T-cell (primary cell): ENCODE measurements at places on chromosomes 5 and 9.

DNA sequence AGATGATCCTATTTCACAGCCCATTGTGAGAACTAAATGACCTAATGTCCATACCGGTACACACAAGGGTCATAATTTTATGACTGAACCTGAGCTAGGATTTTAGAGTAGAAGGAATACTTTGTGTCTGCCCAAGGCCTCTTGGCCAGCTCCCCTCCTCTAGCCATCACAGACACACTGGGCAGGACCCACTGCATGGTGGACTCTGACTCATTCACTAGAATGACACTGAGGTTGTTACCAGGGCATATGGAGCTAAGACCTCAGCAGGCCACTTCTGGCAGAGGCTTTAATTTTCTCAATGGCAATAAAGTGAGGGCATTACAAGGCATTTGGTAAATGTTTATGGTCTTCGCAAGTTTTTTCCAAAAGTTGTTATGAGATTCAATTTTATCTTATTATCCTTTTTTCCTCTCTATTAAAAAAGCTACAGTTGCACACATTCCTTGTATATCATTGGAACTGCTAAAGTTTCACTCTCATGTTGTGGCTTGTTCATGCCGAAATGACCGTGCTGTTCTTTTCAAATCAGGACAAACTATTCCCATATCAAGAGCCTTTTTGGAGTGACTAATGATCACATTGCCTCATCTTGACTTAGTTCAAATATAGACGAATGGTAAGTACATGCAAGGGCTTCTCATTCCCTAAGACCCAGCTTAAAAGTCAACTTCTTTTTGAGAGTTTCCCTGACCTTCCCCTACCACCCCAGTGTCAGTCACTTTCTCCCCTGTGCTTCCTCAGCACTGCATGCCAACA lies 595.7 kb downstream of the ACTL7B start:
- no peak for DNase-seq

- DNase-seq = no peak
Observed at GRCh38 chr9:78994471-78994870, 577.3 kb upstream of the TLE4 start.

DNA sequence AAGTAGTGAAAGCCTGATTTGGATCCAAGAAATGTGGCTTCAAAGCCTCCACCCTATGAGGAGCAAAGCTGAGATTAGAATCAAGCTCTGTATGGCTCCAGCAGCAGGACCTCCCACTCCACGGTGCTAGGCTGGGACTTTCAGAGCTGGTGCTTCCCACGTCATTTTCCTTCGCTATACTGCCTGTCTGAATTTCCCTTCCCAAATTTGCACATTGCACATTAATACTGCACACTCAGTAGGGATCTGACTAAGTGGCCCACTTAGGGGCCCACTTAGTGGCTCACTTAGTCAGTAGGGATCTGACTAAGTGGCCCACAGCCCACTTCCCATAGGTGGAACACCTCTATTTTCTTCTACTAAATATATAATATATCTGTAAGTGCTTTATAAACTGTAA lies 14.1 kb upstream of the SPDL1 start:
- no peak for DNase-seq

- DNase-seq = no peak
Observed at GRCh38 chr9:98311541-98311940, 56.1 kb upstream of the TBC1D2 start.

DNA sequence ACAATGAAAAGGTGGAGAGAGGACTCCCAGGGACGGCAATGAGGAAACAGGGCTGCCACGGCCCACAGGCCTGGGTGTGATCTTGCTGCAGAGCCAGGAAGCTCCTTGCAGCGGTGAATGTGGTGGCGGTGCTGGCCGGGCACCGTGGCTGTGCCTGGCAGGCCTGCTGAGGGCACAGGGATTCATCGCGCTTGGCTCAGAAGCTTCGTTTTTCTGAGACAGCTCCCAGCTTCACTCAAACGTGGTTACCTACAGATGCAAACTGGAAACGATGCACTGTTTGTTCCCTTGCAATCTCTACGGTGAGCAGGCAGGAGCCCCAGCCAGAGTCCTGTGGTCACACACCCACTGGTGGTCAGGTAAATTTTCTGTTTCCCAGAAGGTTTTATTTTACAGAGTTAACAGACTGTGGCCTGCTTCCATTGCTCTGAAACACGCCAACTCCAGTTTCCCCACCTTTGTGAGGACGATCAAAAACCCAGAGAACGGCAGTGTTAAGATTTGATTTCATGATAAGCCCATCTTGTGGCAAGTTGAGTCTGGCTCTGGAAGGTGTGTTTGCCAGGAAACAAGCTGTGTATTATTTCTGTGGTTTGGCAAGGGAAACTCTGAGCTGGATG lies 183.9 kb downstream of the AUH start:
- no peak for DNase-seq

GRCh38 chr5:68739752-68740151 lies 354.1 kb upstream of the SLC30A5 start:
- DNase-seq = no peak

DNA sequence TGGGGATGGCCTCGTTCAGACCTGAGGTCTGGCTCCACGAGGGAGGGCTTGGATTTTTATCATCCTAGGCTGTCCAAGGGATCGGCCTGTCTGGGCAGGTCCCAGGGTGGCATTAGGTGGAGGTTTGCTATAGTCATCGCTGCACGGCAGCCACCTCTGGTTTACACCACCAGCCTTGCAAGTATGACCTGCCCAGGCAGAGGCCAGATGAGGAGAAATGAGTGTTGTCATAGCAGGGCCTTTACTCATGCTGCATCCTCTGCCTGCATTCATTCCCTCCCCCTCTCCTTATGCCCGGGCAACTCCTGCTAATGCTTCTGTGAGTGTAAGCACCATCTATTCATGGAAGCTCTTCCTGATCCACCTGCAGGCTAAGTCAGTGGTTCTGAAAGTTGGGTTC lies 15.3 kb upstream of the NDST1 start:
- no peak for DNase-seq

DNA sequence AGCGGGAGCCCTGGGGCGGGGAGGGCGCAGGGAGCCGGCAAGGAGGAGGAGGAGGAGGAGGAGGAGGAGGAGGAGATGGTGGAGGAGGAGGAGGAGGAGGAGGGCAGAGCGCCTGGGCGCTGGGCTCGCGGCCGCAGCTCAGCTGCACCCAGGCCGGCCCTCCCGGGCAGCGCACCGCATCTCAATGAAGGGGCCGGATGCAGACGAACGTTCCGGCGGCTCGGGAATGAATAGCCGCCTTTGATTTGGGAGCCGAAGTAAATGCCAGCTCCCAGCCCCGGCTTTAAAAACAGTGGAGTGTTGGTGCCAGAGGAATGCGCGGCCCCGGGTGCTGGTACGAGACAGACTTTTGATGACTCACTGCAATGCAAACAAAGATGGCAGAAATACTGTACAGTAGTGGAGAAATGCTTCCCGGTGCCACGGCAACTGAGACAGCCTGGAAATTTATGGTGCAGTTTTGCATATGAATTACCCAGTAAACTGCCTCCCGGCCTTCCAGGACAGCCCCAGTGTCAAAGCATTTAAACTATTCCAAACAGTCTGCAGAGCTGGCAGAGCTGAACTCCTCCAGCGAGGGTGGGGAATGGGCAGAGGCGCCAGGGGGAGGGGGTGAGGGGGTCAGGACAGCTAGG lies 43.1 kb downstream of the NACC2 start:
- DNase-seq = no peak

DNA sequence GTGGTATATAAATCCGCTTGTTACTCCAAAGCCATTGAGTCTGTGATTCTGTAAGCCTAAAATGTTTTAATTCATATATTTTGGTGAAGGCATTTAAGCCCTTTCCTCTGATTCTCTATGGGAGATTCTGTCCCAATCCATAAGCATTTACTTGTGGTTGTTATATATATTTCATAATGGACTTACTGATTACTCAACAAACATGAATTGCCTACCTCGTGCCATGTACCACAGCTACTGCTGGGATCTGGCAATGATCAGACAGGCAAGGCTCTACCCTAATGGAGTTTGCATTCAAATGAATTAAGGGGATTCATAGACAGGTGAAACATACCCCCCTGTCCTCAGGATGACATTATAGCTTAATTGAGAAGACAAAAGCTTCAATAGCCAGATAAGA lies 54.5 kb downstream of the C9orf152 start:
- DNase-seq = no peak

DNA sequence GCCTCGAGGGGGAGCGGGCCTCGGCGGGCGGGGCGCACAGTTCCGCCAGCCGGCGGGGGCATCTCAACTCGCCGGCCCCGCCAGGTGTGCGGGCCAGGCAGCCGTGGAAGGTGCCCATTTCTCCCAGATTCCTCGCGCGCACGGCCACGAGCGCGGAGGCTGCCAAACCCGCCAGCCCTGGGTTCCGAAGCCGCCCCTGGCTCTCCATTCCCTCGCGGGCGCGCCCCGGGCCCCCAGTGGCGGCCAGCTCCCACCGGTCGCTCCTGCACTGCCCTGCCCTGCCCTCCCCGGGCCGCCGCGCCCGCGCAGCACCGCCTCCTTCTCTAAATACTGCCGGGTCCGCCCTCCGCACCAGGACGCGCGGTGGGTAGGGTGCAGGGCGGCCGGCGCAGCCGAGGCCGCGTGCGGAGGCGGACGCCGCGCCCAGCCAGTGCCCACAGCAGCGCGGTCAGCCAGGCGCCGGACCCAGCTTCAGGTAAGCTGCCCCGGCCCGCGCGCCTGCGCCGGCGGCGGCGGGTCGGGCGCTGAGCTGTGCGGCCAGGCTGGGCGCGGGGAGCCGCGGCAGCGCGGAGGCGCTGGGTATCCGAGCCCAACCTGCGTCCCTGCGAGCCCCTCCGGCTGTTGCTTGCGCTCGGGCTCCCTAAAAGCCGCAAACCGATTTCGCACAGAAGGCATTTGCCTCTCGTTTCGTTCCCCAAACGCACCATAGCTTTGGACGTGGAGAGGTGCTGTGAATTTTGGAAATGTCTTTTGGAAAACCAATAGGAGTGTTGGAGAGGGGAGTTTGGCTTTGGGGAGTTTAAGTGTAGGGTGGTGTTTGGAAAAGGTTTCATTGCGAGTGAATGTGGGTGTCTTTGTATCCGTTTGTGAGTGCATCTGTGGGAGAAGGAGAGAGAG lies at the start of gene TMEM171:
Gene TMEM171, plus strand, starts transcription at position 354 of the 897 bp plus-strand sequence. CDS start 2,799 bp downstream, outside the sequence.
- no peak for DNase-seq

- DNase-seq = no peak
Observed at GRCh38 chr5:85140471-85140870, 755.8 kb upstream of the EDIL3 start.

GRCh38 chr9:32486839-32487562 lies 39.0 kb downstream of the RIGI start:
- DNase-seq = no peak

DNA sequence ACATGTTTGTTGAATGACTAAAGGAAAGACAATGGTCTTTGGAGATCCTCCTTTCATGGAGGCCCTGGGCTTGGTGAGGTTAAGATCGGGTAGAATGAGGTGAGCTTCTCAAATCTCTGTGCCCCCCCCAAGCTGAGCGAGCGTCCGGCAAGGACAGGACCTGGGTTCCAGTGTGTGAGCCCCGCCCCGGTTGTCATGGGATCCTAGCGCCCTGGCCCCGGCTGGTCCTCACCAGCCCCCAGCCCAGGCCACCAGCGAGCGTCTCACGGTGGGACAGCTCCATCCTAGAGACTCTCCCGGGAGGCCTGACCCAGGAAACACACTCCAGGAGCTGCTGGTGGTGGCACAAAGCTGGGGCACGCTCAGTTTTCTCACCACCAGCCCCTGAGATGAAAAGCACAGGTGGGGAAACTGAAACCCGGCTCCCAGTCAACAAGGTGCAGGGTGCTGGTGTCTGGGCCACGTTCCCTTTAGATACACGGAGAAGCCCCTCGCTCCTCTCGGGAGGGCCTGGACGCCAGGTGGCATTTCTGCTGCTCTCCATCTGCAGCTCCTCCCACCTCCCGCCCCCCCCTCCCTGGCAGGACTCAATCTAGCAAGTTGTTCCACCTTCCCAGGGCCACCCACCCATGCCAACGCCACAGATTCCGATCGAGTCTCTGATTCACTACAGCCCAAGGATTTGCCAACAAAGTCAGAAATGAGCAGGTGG lies 131.3 kb upstream of the PPP1R26 start:
- DNase-seq = no peak

DNA sequence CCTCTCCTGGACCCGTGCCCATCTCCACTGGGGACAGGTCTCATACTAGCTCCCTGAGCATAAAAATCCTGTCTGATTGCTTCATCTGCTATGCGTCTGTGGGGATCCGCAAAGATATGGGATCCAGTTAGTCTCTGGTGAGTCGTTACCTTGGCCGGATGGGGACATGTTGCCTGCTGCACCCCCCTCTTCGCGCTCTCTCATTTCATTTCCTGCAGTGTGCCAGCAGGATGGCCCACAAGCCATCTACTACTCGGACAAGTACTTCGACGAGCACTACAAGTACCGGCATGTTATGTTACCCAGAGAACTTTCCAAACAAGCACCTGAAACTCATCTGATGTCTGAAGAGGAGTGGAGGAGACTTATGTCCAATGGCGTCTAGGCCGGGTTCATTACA lies 17.0 kb upstream of the CEP78 start:
- no peak for DNase-seq

- DNase-seq = no peak
Observed at GRCh38 chr9:136028760-136029470, 66.2 kb downstream of the NACC2 start.

DNA sequence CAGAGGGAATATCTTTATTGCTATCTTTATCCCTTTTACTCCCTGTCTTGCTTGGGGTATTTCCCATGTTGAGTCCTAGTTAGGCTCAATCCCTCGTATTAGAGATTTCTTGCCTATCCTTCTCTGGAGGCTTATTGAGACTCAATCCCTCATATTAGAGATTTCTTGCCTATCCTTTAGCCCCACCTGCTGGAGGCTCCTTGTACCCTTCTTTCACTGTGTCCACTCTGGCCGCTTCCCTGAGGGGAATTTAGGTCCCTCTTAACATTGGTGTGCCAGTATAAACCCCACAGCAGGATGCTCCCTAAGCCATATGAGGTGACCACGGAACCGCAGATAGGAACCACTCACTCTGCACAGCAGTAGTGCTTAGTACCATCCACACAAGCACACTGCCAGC lies 110.7 kb upstream of the MAMDC2 start:
- no peak for DNase-seq

DNA sequence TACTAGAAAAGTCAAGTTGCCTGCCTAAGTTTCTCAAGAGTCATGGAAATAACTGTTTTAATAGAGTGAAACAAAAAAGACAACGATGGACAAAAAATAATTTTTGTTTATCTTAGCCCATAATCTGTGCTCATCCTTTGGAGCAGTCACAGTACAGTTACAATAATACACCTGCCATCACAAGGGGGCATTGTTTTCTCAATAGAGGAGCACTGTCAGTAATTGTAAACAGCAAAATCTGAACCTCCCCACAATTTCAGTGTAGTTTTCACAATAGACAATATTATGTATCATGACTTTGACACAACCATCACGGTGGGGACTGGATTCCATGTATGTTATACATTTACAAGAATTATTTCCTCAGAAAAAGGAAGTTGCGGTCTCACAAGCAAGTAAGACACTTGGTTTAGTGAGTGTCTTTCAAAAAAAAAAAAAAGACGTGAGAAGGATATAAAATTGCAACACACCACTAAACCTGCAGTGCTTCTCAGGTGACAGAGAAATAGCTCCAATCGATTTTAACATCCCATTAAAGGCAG lies 586.3 kb downstream of the PTPRD start:
- no peak for DNase-seq
